ENCODE measurements at places on chromosomes 11 and 22. TPM values are rescaled to one million over a fixed set of nuclear protein-coding genes. Genes with fewer than 3 reads are reported as not detected.

Gene SLC43A1
- 11.5 TPM for total RNA-seq

DNA sequence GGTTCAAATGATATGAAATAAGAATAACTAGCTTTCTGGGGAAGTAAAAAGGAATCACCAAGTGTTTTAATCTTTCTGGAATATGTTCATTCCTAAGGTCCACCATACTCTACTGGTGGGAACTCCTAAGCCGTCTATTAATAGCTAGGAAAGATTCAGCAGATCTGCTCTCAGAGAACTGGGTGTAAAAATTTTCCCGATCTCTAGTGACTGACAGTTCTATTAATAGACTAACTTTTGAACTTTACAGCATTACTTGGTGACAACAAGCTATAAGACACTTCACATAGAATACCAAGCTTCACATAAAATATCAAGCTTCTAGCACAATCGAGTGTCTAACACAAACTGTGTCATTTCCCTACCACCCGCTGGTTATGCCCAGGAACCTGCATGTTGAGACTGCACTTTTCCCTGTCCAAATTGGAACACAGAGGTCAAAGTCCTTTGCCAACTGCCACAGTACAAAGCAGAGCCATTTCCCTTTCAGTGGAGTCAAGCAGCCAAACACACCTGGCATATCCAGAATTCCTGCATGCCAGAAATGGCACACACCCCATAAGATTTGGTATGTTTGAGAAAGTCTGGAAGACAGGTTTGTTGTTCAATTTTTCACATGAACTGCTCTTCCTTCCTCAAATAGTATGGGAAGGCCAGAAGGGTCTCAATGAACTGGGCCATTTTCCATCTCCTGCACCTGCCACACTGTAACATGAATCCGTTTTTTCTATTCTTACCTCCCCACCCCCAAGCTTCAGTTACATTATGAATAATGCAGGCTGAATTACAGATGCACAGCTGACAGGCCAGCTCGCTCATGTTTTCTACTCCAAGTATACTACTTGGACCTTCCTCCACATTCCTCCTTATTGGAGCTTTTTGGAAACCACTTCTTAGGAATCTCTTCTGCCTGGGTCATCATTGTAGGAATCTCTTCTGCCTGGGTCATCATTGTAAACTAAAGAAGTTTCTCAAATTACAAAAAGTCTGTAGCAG, 3.7 kb downstream of the OSBP start:
- no peak for DNase-seq

- no peak for DNase-seq
Measured at GRCh38 chr11:21295508-21295907, 626.1 kb downstream of the NELL1 start.

GRCh38 chr11:20621679-20622078, 22.3 kb downstream of the SLC6A5 start:
- no peak for DNase-seq

DNA sequence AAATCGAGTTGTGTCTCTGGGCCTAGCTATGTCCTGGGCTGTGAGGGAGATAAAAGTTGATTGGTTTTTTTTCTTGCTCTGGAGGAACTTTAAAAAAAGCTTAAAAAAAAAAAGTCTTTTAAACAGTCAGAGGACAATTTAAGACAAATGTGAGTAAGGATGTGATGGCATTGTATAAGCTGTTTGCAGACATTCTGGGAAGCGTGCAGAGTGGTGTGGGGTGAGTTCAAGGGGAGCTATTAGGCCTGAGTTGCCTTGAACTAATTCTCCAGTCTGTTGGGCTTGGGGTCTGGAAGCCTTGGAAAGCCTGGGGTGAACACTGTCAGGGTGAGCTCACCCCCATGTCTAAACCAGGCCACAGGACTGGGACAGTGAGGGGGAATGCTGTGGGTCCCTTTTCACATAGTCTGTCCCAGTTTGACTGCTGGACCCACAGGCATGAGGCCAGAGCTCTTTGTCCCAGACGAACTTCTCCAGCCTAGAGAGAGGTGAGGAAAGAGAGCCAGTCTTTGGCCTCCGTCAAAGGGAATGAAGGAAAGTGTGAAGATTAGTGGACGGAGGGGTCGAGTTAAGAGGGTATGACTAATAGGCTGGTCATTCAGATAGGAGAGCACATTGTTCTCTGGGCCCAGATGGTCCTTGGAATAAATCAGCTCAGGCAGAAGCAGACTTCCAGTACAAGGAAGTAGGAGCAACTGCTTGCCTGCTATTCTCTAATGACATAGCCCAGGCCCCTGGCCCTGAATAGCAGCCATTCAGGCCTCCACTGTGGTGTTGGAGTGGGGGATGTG, 76.4 kb upstream of the NNMT start:
- DNase-seq: no peak

- peak; percentile 58 for DNase-seq
Measured at GRCh38 chr11:117902001-117902845, 25.8 kb upstream of the FXYD6 start.

- DNase-seq: no peak
Measured at GRCh38 chr11:123740787-123741158, 687 bp downstream of the ZNF202 start.
